Endodermal cell (in vitro differentiated cells): ENCODE measurements at places on chromosomes 1 and 21. TPM values are rescaled to one million over a fixed set of nuclear protein-coding genes. Genes with fewer than 3 reads are reported as not detected.

The LAD1 gene
- 5.5 to 13.6 TPM (median 11.8 TPM) in 3 replicates for total RNA-seq

The CELSR2 gene
- 16.9 to 20.3 TPM (median 20.2 TPM) in 3 replicates for total RNA-seq

The SYTL1 gene
- total RNA-seq, result 6.7 to 8.7 TPM (median 7.5 TPM) in 3 replicates

The C1orf116 gene
- total RNA-seq, result 0.32 to 0.84 TPM (median 0.60 TPM) in 3 replicates

The COL8A2 gene
- 0.15 to 0.49 TPM (median 0.18 TPM) in 3 replicates for total RNA-seq

The C1orf226 gene
- total RNA-seq, result 5.1 and 5.4 TPM in 2 replicates

The BRDT gene
- 3.4 and 4.4 TPM in 2 replicates for total RNA-seq

The TMEM50A gene
- total RNA-seq, result 99.3 to 110 TPM (median 105 TPM) in 3 replicates

The HTR6 gene
- total RNA-seq, result 0.18 and 0.31 TPM in 2 replicates

The ERICH3 gene
- total RNA-seq, result not detected in 3 replicates

The TEX38 gene
- total RNA-seq, result 0.73 TPM in 1 of 3 replicates, not detected in the others

The OR2AK2 gene
- total RNA-seq, result not detected in 3 replicates

The PGLYRP3 gene
- total RNA-seq, result not detected in 3 replicates

The SIM2 gene
- 0.12 TPM in 1 of 3 replicates, not detected in the others for total RNA-seq

The NCF2 gene
- not detected in 3 replicates for total RNA-seq

The OVAAL gene
- total RNA-seq, result not detected in 2 replicates

The PEX14 gene
- 26.0 to 31.6 TPM (median 29.5 TPM) in 3 replicates for total RNA-seq
